Coronary artery (tissue), 2 donors: ENCODE measurements at places on chromosomes 5 and 9.

GRCh38 chr5:160021831-160022446 lies 13.0 kb downstream of the TTC1 start:
- DNase-seq: no peak

GRCh38 chr5:159817262-159818029 lies 98.8 kb upstream of the ADRA1B start:
- no peak for DNase-seq

DNA sequence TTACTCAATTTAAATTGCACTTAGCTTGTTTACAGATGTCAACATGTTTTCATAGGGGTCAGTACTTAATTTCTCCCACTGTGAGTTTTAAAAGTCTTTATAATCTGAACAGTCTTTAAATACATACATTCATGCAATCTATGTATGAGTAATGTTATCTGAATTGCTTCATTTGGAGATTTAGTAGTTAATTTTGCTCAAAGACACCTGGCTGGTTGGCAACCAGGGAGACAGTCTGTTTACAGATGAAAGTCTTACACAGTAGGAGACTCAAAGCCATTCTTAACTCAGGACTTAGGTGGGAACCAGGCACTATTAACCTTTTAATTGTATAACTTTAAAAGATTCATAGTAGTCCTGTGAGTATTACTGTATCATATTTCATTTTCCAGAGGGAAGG lies 29.3 kb downstream of the DAB2 start:
- no peak for DNase-seq

GRCh38 chr5:117759849-117760499 lies 1185.4 kb upstream of the SEMA6A start:
- no peak for DNase-seq

GRCh38 chr9:123679330-123679987 lies 250.5 kb downstream of the DENND1A start:
- DNase-seq: no peak

- no peak for DNase-seq
Observed at GRCh38 chr5:1465117-1465516, 19.9 kb upstream of the SLC6A3 start.

DNA sequence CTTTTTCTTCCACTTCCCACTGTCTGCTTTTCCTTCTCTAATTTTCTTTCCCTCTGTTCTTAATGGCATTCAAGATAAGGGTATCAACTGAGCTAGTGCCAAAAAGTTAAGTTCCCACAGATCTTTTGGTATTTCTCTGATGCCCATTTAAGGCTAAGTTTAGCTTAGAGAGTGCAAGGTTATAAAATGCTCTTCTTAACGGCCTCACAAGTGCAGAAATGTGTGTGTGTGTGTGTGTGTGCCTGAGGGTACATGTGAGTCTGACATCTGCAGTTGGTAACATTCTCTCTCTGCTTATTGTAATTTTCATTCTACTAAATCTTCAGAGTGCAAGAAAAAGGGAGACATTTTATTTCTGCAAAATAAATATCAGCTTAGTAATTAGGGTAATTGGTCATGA lies 24.2 kb downstream of the FBN2 start:
- DNase-seq: no peak
